ENCODE measurements at places on chromosomes 12 and 14.

DNA sequence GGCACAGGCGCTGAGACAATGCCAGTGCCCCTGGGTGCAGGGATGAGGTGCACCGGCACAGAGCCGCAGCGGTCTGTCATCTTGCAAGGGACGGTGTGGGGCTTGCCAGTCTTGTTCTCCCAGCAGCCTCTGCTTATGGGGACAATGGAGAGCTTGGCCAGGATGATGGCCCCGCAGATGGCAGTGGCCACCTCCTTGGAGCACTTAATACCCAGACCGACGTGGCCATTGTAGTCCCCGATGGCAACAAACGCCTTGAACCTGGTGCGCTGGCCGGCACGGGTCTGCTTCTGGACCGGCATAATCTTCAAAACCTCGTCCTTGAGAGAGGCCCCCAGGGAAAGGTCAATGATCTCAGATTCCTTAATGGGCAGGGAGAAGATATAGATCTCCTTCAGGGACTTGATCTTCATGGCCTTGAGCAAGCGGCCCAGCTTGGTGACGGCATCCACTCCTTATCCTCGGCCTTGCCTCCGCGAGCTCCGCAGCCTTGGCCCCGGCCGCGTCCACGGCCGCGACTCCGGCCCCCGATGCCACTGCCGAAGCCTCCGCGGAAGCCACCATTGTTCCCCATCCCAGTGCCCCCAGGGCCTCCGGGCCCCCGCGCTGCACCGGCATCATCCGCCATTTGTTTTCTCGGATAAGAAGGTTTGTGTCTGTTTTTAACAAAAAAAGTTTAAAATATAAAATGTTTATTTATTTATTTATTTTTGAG lies 29.9 kb downstream of the VRTN start:
- no peak for DNase-seq

- no peak for DNase-seq
Measured at GRCh38 chr12:80979816-80980215, 42.1 kb upstream of the LIN7A start.

GRCh38 chr12:81597928-81598604 lies 161.1 kb downstream of the PPFIA2 start:
- no peak for DNase-seq

DNA sequence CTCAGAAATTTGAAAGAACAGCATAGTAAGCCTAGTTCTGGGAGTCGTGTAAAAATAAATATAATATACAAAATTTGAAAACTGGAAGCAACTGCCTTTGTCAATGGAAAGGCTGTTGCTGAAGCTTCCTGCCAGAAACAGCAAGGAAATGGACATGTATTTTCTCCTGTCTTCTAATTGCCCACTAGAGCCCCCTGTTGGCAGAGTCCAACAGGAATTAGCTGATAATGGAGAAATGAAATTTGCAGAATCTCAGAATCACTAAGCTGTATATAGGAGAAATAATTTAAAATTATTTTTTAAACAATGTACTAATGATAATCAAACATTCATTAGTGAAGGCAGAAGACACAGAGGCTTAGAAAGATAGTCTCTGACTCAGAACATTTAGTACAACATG lies 414.8 kb downstream of the SLC6A15 start:
- no peak for DNase-seq
